NCI-H446 treated with DMSO at 0.1 percent for 48 hours (cell line): ENCODE measurements at places on chromosomes 16 and 17.

GRCh38 chr17:56624309-56624708 is 30.8 kb downstream of the NOG start:
- DNase-seq, result no peak

- DNase-seq, result no peak
Measured at GRCh38 chr17:27408891-27409290, 47.4 kb upstream of the KSR1 start.

DNA sequence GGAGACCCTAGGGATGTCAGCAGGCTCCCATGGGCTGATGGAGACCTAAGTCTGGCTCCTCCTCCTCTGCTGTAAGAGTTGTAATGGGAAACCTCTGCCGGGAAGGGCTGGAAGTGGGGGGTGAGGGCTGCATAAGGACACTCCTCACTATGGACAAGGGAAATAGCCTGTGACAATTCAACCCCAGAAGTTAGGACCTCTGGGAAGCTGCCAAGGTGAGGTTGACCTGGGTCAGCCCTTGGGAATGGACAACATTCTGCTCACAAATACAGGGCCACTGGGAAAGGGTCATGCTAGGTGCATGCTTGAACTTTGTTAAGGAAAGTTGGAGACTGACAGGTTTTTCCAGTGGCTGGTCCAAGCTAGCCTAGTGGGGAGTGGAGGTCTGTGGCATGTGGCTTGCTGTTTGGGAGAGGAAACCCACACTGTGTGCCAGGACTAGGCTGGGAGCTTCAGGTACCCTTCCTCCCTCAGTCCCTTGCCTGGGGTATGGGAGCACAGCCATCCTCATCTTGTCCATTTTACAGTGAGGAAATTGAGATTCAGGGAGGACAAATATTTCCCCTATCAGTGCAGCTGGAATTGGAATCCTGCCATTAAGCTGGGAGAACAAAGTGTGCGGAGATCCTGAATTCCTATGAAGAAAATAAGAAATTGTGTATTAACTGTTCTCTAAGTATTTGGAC is 190.4 kb downstream of the SALL1 start:
- no peak for DNase-seq

GRCh38 chr17:67601897-67602296 is 115.8 kb upstream of the NOL11 start:
- no peak for DNase-seq
